ENCODE measurements at places on chromosomes 5 and 9.

DNA sequence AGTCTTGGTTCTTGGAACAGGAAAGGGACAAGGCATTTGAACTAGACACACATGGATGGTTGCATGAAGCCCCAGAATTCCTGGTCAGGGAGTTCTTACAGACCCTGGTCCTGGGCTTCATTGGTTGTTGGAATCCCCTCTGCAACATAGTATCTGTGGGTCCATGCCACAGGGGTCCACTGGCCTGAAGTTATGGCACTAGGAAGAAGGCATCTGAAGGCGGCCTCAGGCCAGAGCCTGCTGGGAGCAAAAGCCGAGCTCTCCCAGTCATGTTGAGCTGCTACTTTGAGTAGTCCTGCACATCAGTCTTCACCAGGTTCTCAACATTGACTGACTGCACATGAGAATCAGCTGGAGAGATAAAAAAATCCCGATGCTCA lies 71.1 kb upstream of the PITX1 start:
- DNase-seq: no peak

DNA sequence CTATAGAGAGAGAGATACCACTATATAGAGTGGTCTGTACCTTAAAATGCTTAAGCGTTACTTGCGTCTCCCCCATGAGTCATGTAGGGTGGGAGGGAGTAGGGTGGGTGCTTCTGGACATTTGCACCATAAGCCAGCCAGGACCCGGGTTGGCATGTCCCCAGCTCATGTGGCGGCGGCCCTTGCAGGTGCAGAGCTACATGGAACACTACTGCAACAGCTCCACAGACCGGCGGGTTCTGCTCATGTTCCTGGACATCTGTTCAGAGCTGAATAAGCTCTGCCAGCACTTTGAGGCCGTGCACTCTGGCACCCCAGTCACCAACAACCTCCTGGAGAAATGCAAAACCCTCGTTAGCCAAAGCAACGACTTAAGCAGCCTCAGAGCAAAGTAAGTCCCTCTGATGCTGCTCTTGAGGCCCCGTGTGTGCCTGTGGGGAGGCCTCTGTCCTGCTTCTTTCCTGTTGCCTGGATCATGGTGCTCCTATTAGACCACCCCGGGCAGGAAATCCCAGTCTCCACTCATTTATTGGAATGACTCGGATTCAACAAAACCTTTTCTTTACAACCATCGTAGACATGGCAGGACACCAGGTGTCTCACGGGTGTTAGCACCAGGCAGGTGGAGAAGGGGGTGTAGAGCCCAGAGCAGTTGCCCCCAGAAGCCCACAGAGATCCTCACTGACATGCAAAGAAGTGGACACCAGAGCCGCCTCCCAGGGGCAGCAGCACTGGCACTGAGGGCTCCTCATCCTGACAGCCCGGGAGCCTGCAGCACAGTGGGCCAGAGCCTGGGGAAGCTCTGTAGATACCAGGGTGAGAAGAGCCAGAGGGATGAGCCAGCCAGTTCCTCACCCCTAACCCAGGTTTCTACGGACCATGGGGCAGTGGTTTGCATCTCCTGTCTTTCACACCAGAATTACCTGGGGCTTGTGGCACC lies 8.8 kb downstream of the SPACA9 start:
- no peak for DNase-seq

DNA sequence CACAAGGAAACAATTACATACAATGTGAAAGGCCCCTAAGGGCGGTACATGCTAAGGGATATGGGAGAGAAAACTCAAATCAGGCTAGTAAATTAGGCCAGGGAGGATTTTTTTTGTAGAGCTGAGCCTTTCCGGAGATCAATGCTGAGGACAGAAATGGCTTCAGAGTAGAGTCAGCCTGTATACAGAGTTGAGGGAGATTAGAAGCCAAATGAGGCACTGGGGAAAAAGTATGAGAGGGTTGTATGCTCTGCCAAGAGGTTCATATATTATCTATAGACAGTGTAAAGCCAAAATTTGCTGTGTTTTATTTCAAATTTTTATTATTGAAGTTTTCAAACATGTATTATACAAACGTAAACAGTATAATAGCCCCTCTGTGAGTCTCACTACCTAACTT lies 103.1 kb downstream of the BNC2 start:
- no peak for DNase-seq

DNA sequence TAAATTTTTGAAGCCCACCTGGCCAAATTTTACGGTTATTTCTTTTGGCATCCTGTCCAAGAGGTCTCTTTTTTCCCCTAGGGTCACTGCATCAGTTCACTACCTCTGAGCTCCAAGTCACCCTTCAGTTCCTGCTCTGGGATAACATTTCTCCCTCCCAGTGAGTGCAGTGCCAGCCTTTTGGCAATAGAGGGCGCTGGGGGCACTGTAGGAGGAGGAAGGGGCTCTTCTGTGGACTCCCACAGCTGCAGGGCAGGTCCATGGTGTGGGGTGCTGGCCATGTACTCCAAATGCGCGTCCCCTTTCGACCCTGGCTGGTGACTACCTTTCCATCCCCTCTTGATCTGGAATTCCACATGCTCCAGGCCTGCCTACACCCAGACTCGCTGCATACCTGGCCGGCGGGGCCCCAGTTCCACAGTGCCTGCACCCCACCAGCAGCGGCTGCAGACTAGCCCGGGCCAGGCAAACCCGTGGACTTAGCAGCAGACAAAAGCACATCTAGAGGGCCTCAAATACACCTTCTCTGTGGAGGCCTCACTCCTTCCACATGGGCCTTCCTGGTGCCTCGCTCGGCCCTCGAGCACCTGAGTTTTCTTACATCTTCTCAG lies 20.3 kb upstream of the NINJ1 start:
- no peak for DNase-seq

DNA sequence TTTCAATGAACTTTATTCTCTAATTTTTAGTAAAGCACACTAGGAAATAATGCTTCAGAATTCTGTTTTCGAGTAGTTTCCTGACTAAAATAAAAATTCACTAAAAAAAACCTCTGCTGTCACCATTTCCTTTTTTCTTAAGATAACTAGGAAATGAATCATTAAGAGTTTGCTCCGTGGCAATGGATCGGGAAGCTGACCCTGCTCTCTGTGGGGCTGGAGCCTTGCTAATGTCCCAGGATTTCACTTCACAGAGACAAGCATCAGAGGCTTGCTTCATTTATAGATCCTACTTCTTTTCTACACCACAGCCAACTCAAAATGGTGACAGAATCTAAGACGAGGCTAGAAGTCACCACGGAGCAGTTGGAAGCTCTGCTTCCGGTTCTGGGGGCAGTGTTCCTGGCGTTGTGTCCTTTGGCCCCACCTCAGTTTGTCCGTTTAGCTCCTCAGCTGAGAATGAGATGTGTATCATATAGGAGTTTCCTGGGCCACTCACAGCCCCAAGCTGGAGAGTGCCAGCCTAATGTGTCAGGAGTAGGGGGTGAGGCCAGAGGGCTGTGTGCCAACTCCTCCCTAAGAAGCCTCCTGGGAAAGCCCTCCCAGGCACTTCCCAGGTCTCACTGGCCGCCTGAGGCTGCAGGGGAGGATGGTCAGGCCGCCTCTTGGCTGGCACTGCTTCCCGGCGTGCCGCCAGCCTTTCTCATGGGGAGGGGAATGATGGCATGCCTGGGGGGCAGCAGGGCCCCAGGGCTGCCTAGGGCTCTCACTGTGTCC lies 19.6 kb downstream of the TENT4A start:
- no peak for DNase-seq

- DNase-seq: peak; percentile 3
These were observed 77.7 kb downstream of the DNAH5 start for GRCh38 chr5:13866792-13867191.

GRCh38 chr9:38368731-38369130 lies 23.8 kb upstream of the ALDH1B1 start:
- no peak for DNase-seq

DNA sequence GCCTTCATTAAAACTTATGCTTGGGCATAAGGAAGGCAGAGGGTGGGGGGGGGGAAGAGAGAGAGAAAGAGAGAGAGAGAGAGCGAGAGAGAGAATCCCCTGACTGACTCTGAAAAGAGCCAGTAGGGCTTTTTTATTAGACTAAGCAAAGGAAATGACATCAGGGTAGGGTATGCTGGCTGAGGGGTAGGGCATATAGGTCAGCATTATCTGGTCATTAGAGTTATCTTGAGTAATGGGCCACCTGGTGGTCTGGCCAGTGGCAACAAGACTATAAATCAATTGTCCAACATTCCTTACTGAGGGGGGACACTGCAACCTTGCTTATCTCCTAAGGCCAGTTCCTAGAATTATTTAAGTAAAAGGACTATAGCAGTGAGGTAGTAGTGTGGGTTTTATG lies 67.2 kb downstream of the TSSK1B start:
- DNase-seq: no peak

GRCh38 chr5:142819825-142820224 lies 49.6 kb downstream of the ARHGAP26 start:
- DNase-seq: no peak

DNA sequence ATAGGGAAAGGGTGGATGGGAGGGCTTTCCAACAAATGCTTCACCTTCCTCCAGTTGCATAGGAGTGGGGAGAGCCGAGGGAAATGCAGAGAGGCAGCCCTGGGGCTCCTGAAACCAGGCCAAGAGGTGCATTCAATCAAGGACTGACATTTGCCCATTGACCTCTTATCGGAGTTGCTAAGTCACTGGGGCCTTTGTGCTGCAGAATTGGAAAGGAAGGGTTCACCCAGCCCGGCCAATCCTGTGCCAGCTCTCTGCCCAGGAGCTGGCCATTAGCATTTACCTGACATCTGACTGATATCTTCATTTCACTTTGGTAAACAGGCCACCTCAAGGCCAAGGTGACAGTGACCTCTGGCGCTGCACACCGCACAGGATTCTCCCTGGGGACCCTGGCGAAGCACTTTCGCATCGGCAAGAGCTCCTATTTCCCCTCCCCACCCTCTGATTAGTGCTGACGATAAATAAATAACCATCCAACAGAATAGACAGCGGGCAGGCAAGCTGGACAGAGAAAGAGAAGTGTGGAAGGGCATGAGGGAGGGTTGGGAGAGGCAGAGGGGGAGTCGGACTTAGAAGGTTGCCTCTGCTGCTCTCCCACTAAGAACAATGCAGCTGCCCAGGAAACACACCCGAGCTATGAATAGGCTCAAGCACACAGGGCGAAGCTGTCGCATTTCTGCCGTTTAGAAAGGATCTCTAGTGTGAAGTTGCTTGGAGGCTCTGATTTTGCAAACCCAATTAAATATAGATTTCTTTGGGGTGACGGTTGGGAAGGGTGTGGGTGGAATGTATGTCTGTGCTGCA lies 57.0 kb upstream of the BOD1 start:
- no peak for DNase-seq

GRCh38 chr5:107743373-107744000 lies 72.8 kb upstream of the EFNA5 start:
- DNase-seq: no peak

GRCh38 chr9:134554373-134555093 lies 87.1 kb upstream of the COL5A1 start:
- no peak for DNase-seq

- DNase-seq: peak; percentile 75
These were observed 187.1 kb upstream of the BRINP1 start for GRCh38 chr9:119556129-119556875.

DNA sequence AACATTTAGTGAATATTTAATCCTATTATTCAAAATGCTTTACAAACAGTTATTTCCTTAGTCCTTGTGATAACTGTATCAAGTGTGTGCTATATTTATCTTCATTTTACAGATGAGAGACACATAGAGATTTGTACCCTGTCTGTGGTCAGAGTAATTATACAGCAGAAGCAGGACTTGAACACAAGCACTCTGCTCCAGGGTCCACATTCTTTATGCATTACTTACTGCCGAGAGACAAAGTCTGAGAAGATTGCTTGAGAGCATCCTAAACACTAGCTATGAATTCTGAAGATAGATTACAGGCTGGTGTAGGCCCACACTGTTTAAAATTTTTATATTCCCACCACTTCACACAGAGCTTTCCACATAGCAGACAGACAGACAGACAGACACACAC lies 926.1 kb upstream of the DMAC1 start:
- DNase-seq: no peak

- DNase-seq: no peak
These were observed 76.2 kb upstream of the MIER3 start for GRCh38 chr5:57028161-57028560.

DNA sequence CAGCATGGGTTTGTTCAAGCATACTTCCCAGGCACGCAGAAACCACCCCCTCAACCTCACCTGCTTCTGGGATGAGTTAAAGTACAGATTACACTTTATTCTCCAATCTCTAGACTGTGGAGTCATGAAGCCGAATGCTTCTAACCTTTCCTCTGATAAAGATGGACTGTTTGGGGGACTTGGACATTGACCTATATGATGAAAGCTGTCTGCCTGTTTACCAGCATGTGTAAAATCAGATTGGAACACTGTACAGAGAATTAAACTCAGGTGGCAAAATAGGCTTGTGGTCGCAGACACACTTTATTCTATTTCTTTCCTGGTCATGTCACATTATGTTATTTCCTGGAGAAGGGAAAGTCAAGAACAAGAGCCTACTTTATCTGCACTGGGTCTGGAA lies 25.7 kb downstream of the IL9 start:
- no peak for DNase-seq

- no peak for DNase-seq
These were observed 380.1 kb upstream of the TUSC1 start for GRCh38 chr9:26058111-26058895.

- DNase-seq: no peak
These were observed 9.4 kb downstream of the FLT4 start for GRCh38 chr5:180639741-180640610.

Measured in NT2/D1 (cell line).